NCI-H2029 (cell line): ENCODE measurements at places on chromosomes 2 and 18.

DNA sequence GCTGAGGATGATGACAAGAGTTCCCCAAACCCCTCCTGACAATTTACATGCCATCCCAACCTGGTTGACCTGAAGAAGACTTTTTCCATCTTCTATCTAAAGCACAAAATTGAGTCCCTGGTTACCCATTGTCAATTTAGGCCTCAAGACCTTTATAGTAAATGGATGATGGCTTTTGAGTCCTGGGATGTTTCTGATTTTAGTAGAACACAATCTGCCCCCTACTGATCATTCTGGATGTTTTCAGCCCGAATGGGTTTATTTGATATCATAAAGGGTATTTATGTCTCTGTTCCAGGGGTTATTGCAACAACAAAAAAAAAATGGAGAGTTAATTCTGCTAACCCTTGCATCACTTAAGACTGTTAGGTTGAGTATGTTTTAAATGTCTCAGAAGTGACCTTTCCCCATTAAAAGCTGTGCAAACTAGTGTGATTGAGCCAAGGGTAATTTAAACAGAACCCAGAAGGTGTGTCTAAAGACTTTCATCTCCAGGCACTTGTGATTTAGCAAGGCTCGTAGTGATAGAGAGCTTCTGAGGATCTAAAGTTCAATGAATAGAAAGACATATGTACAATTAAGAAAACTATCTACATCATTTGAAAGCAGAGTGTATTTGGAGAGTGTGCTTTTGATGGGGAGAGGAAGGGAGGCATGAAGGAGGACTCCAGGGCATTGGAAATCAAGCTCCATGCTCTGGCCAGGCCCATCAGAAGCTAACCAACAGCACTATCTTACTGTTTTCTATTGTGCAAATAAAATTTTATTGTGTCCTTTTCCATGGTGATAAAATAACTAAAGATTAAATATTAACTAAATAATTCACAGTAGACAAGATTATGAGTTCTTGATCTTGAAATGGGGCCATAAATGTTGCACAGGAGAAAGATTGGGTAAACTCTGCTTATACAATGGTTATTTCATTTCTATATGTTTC lies 96.6 kb upstream of the NOSTRIN start:
- no peak for DNase-seq

- no peak for DNase-seq
Measured at GRCh38 chr2:233400961-233401360, 46.7 kb downstream of the DGKD start.

DNA sequence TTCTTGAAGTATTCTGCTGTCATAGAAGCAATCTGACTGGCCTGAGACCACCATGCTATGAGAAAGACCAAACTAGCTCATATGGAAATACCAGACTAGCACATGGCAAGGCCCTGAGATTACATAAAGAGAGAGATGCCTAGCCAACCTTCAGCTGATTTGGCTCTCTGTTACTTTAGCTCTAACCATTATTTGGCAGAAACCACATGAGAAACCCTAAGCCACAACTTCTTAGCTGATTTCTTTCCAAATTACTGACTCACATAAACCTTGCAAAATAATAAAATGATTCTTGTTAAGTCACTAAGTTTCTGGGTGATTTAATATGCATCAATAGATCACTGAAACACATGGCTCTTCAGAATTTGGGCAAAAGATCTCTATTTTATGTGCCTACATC lies 295.0 kb upstream of the ZNF521 start:
- no peak for DNase-seq

DNA sequence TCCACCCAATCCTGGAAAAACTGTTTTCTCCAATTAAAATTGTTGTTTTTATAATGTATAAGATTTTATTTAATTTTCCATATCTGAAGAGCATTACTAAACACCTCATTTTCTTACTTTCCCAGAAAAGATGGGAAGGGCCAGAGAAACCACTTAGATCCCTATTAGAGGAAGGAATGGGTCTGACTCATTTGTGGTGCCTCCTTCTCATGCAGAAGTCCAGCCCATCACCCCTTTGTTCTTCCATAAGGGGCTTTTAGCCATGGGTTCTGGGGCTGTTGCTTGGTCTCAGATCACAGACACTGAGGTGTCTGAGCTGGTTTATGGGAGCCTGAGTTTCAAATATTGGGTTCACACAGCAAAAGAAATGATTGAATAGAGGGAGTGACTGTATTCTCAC lies 152.2 kb downstream of the ESCO1 start:
- no peak for DNase-seq

DNA sequence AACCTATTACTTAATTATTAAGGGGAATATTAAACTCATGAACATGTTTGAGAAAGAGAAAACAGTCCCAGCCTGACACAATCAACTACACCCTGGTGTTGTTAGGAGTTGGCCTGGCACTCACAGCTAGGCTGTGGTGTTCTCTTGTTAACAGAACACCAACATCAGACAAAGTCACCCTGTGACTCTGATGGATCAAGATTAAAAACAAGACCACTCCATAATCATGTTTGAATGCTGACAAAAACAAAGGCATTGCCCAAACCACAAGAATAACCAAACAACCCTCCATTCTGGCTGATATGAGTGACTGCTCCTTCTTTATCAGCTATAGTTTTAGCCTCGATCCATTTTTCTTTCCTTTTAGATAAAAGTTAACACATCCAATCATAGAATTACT lies 3.0 kb downstream of the BOLL start:
- no peak for DNase-seq

- DNase-seq = no peak
Measured at GRCh38 chr2:8049176-8049575, 632.7 kb upstream of the ID2 start.

DNA sequence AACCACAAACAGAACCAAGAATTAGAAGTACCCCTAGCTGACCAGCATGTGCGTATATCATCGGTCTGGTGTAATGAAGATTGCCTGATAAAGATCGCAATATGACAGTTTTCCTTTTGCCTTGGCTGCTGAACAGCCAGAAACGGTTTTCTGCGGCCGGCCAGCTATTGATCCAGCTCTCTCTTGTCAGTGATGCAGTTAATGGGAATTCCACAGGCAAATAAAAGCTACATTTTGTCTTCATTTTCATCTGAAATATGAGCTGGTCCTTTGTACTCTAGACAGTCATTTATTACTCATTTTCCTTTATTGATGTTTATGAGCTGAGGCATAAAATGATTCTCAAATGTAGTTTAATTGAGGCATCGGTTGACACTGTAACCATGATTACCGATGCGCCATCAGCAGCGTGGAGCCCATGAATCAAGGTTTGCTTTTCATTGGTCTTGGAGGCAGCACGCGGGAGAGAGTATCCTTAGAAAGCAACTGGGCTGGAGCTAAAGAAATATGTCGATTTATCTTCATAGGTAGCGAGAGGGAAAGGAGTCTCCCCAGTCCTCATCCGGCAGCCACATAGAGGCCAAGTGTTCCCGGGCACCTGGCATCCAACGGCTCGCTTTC lies 535.2 kb downstream of the GALR1 start:
- DNase-seq = no peak
